ENCODE measurements at places on chromosomes 5 and 9. TPM values are rescaled to one million over a fixed set of nuclear protein-coding genes. Genes with fewer than 3 reads are reported as not detected.

CDO1 gene
- total RNA-seq = 0.79 TPM

GRM6 gene
- total RNA-seq = not detected

GFI1B gene
- not detected for total RNA-seq

LRRC70 gene
- 0.88 TPM for total RNA-seq

UGT3A1 gene
- not detected for total RNA-seq

IL4 gene
- total RNA-seq = 0.55 TPM

MTRR gene
- total RNA-seq = 63.2 TPM

RAD23B gene
- 86.1 TPM for total RNA-seq

OLFML2A gene
- not detected for total RNA-seq

NUDT12 gene
- total RNA-seq = 0.66 TPM

CAMK4 gene
- 131 TPM for total RNA-seq

PALM2AKAP2 gene
- total RNA-seq = not detected

SNAPC3 gene
- total RNA-seq = 29.8 TPM

UNC5A gene
- not detected for total RNA-seq

ZBTB26 gene
- 8.1 TPM for total RNA-seq

GRXCR2 gene
- total RNA-seq = not detected

CANX gene
- total RNA-seq = 432 TPM

PRSS3 gene
- total RNA-seq = not detected

QRFP gene
- not detected for total RNA-seq

LHX3 gene
- not detected for total RNA-seq

PROB1 gene
- 2.8 TPM for total RNA-seq

ABLIM3 gene
- not detected for total RNA-seq

SEMA5A gene
- total RNA-seq = 0.08 TPM

DRD1 gene
- total RNA-seq = not detected

MARCOL gene
- not detected for total RNA-seq

OR1J2 gene
- total RNA-seq = not detected

PDE6A gene
- not detected for total RNA-seq

ADAMTSL1 gene
- not detected for total RNA-seq

PCDHB11 gene
- total RNA-seq = not detected

NACC2 gene
- 8.7 TPM for total RNA-seq

NR2F1 gene
- not detected for total RNA-seq

GNA14 gene
- not detected for total RNA-seq

PITX1 gene
- total RNA-seq = 0.08 TPM

CCDC192 gene
- total RNA-seq = not detected

TPM2 gene
- total RNA-seq = 14.9 TPM

SARDH gene
- total RNA-seq = 4.3 TPM

TRMO gene
- total RNA-seq = 29.2 TPM

CORO2A gene
- total RNA-seq = 8.6 TPM

MLANA gene
- not detected for total RNA-seq

PCDHGC5 gene
- total RNA-seq = not detected

ADAMTS12 gene
- not detected for total RNA-seq

SOX30 gene
- total RNA-seq = 0.12 TPM

CENPH gene
- 31.5 TPM for total RNA-seq

DUSP1 gene
- 8.6 TPM for total RNA-seq

HSPB3 gene
- not detected for total RNA-seq

IFNK gene
- total RNA-seq = not detected

DHX29 gene
- total RNA-seq = 13.8 TPM

THBS4 gene
- total RNA-seq = 0.26 TPM
